ENCODE measurements at places on chromosomes 5 and 9.
A peak's percentile ranks its signal among the peaks of the same experiment; 100 is the strongest.

DNA sequence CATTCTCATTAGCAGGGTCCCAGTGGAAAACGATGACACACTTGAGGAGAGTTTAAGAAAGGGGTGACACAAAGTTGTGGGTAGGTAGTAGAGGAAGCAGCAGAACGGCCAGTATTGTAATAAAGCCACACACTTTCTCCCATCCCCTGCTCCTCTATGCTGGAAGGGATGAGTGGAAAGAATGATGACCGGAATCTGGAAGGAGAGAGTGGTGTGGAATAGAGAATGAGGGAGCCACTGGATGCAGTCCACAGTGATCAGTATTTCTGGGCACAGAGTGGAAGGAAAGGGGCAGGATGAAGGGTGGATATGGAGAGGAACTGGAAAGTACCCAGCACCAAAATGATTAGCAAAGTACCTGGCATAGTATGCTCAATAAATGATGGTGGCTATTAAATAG is 133.8 kb upstream of the DAB2 start:
- DNase-seq: no peak

DNA sequence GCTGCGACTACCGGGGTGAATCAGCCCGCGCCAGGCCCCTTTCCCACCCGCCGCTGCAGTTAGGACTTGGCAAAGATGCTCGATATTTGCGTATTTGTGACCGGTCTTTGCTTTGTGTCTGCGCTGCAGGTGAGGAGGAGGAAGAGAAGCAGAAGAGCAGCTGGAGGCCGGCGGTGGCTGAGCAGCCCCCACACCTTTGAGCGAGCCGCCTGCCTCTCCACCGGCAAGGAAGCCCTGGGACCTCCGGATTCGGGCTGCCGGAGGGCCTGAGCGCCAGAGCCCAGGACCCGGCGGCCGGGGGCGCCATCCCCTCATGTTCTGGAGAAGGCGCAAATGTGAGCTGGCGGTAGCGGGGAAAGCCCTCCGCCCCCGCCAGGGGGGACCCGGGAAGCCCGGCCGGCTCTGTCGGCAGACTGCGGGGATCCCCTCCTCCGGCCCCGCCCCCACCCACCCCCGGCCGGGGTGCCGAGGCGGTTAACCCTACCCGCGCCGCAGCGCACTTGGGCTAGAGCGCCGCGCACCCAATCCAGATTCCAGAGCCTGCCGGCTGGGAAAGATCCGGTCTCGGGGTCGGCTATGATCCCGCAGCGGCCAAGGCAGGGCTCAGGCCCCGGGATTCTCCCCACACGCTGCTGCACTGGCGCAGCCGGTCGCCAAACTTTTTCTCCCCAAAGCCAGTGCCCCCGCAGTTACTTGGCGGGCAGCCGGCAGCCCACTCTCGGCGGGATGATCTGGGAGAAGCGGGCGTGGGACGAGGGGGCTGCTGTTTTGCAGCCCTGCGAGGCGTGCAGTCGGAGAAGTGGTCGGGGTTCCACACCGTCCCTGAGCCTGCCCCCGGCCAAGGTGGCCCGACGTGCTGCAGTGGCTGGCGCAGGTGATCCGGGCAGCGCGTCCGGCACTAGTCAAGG is 800 bp upstream of the KCNN2 start:
- DNase-seq: peak; percentile 10

DNA sequence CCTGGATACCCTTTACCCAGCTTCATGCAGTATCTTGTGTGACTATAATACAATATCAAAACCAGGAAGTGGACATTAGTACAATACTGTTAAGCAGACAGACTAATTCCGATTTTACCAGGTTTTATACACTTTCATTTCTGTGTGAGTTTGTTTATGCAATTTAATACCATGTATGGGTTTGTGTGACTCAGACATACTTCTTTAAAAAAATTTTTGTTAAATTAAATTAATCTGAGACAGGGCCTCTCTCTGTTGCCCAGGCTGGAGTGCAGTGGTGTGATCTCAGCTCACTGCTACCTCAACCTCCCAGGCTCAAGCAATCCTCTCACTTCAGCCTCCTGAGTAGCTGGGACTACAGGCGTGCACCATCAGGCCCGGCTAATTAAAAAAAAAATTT is 156.8 kb downstream of the GAPVD1 start:
- no peak for DNase-seq

- DNase-seq: no peak
Measured at GRCh38 chr5:100165309-100165708, 369.9 kb upstream of the FAM174A start.

DNA sequence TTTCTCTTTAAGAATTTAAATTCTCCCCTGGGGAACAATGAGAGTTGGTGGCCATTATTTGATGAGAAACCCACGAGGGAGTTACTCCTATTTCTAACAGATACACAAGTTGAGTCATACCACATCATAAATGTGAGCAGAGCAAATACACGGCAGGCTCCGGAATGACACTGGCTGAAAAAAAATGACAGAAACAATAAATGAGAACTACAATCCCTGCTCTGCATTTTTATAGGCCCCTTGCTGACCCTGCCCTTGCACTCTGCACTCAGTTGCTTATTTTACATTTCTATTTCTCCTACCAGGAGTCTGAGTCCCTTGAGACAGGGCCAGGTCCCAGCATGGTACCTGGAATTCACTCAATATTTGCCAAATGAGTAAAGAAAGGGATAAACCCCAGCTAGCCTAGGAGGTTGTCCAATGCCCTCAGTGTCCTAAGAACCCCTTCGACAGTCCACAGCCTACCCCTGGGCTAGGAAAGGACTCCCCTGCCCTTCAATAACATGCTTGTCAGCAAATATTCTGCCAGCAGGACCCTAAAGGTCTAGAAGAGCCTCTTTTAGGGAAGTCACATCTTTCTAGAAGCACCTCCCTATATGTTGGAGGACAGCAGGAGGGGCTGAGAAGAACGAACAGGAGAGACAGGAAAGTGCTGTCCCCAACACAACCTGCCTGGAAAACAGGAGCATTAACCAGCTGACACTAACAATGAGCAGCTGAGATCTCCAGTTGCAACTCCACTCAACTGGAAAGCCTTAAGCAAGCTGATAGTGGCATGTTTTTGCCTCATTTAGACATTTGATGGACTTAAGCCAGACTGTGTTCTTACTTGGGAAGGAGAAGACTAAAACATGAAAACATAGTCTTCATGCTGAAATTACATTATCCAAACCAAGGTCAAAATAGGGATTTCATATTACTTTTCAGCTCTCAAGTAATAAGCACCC is 191.2 kb downstream of the ACTL7B start:
- DNase-seq: no peak

DNA sequence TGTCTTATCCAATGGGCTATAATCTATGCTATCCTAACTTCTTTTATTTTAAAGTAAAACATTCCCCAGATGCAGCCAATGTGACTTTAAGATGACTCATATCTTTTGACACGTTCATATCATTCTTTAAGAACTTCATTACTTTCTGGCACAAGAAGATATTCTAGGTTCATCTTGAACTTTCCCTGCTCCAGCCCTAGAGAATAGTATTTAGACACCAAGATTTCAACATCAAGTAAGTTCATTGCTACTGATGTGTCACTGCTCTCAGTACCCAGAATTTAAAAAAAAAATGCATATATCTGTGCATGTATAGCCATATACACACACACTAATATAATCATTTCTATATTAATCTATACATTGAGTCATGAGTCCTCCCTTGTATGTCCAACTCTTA is 175.2 kb downstream of the SAXO1 start:
- DNase-seq: no peak

- no peak for DNase-seq
Measured at GRCh38 chr5:64315778-64316177, 150.1 kb downstream of the RNF180 start.

DNA sequence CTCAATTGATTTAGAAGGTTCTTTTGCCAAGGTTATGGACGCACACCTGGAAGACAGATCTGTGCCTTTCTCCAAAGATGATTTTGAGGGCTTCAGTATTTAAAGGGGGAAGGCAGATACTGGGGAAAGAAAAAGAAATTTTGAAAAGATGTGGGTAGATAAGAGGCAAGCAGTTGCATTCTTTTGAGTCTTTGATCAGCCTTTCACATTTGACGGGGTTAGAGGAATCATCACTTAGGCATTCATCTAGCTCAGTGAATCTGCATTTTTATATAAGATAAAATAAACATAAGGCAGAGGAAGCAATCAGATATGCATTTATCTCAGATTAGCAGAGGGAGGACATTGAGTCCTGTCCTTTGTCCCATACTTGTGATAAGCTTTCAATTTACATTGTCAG is 243.4 kb upstream of the RAI14 start:
- no peak for DNase-seq

GRCh38 chr5:76145945-76146344 is 62.8 kb downstream of the SV2C start:
- DNase-seq: no peak

DNA sequence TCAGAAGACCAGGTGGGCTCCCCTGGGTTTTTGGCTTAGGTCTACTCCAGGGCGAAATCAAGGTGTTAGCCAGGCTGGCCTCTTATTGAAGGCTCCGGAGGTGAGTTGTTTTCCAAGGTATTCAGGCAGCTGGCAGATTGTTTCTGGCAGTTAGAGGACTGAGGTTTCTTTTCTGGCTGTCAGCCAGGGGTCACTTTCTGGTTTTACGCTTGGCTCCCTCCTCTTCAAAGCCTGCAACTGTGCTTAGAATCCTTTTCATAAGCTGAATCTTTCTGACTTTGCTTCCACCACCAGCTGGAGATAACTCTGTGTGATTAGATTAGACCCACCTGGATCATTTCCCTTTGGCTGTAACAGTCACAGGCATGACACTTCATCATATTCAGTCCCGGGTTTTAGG is 24.6 kb downstream of the RFK start:
- no peak for DNase-seq

DNA sequence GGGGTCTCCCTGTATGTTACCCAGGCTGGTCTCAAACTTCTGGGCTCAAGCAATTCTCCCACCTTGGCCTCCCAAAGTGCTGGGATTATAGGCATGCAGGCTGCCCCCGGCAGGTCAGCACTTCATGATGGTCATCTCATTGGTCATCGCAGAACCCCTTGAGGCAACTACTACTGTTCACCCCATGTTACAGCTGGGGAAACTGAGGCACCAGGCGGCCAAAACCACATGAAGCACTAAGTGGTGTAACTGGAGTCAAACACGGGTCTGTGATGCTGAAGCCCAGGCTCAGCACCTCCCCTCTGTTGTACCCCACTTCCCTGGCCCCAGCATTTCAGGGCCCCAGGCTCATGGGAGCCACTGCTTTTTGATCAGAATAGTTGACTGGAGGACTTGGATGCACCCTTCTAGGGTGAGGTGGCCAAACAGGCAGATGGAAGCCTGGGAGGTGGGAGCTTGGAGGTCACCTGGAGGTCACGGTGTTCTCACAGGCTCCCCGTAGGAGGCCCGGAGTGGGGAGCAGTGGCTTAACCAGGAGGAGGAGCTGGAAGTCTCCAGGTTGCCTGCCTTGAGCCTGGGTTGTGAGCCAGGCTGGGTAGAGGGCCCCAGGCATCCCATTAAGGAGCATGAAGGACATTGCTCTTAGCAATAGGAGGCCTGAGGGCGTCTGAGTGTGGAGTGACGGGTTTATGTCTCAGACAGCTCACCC is 57.3 kb upstream of the RPL26L1 start:
- DNase-seq: no peak

- peak; percentile 68 for DNase-seq
Measured at GRCh38 chr5:140239939-140240700, 62.8 kb downstream of the PFDN1 start.

DNA sequence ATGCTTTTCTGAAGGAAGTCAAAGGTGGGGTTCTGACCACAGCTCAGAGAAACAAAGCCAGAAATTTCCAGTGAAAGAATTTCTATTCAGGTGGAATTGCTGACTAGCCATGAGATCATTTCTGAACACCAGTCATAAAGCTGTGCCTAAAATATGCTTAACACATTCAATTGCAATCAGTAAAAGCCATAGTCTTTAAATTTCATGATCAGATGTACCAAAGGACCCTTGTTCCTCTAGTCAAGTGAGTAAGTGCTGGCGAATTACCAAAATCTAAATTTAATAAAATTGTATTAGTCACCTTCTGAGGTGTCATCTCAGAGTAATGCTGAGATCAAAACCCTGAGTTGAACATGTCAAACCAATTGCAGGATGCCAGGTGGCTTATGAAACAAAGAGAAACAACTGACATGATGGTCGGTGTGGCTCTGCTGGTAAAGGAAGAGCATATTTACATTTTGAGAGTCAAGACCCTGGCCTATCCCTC is 334.2 kb upstream of the CCNH start:
- no peak for DNase-seq

DNA sequence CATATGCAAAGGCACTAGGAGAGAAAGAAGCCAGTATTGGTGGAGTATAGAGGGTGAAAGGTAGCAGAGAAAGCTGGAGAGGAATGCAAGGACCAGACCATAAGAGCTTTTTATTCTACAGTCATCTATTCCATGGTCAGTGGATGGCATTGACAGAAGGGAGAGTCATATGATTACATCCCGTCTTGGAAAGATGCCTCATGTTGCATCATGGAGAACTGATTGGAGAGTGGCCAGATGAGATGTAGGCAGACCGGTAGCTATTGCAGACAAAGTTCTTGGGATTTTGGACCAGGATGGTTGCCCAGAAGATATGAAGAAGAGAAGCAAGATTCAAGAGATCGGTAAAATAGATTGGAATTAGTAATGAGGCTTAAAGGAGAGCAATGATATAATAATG is 260.7 kb downstream of the CHSY3 start:
- no peak for DNase-seq

DNA sequence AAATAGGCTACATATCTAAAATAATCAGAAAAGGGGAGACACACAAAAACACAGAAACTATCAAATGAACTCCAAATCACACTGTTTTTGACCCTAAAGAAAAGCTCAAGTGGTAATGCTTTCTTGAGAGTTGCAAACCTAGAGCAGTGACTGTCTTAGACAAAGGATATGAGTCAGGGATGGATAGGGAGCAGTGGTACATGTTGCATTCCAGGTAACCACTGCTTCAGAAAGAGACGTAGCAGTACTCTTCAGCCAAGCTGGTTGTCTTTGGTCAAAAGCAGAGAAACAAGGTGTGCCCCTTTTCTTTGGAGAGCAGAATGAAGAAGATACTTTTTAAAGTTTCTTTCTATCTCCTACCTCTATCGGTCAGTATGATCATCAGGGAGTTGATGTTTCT is 1003.6 kb downstream of the CDH9 start:
- DNase-seq: no peak

- DNase-seq: no peak
Measured at GRCh38 chr9:136054798-136055714, 40.0 kb downstream of the NACC2 start.

DNA sequence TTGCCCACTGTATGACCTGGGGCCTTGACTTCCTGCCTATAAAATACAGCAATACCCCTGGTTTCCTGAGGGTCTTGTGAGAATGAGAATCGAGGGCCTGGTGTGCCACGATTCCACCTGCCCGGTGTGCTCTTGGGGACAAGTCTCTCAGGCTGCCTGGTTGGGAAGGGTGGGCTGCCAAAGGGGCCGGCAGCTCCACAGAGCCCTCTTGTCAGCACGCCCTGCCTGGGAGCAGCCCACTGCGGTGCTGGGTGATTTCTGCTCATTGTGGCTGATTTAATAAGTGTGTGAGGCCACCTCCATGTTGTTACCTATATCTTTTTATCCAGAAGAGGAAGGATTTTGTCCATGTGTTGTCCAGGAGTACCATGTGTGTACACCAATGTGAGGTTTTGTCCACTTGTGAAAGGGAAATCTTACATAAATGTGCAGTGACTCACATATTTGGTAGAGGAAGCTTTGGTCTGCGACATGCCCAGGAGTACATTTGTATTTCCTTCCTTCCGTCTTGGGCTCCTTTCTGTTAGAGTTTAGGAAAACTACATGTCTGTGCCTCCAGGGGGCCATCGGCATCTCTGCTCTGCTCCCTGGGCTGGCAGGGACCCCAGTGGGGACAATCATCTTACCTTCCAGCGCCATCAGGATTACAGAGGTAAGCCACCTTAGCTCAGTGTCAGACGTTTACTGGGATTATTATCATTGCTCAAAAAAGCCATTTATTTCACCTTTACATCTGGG is 108.6 kb downstream of the PHF2 start:
- no peak for DNase-seq
